Iris pigment epithelial cell (primary cell): ENCODE measurements at places on chromosomes 2 and 18.

DNA sequence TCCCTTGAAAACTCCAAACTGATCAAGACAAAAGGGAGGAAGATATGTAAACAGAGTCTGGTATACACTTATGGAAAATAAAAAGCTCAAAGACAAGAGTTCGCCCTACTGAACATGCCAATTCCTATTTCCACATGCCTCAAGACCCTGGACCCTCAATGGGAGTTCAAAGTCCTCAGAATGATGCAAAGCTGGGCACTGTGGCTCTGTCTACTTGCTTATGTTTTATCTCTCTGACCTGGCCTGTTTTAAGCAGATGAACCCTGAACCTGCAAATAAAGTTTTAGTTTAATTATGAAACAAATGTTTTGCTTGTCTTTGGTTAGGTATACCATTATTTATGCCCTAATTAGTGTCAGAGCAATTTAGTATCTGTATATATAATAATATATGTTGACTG lies 22.6 kb downstream of the NR4A2 start:
- no peak for DNase-seq

GRCh38 chr2:166157578-166157977 lies 29.8 kb upstream of the SCN1A start:
- DNase-seq = no peak

DNA sequence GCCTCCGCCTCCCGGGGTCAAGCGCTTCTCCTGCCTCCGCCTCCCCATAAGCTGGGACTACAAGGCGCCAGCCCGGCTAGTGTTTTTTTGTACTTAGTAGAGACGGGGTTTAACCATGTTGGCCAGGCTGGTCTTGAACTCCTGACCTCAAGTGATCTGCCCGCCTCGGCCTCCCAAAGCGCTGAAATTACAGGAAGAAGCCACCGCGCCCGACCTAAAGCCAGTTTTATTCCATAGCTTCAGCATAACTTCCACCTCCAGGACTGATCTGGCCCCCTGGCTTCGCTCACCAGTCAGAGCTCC lies 783 bp upstream of the TXNL4A start:
- DNase-seq = no peak

- peak; percentile 96 for DNase-seq
These were observed 22.5 kb upstream of the RAB27B start for GRCh38 chr18:54805571-54806334.

GRCh38 chr2:197145471-197146056 lies 165.0 kb downstream of the ANKRD44 start:
- no peak for DNase-seq

GRCh38 chr2:122734766-122735424 lies 979.4 kb downstream of the TSN start:
- peak; percentile 48 for DNase-seq

GRCh38 chr2:230898016-230898712 lies 26.9 kb downstream of the GPR55 start:
- no peak for DNase-seq

- no peak for DNase-seq
These were observed 127.5 kb upstream of the GAREM1 start for GRCh38 chr18:32598144-32598543.

DNA sequence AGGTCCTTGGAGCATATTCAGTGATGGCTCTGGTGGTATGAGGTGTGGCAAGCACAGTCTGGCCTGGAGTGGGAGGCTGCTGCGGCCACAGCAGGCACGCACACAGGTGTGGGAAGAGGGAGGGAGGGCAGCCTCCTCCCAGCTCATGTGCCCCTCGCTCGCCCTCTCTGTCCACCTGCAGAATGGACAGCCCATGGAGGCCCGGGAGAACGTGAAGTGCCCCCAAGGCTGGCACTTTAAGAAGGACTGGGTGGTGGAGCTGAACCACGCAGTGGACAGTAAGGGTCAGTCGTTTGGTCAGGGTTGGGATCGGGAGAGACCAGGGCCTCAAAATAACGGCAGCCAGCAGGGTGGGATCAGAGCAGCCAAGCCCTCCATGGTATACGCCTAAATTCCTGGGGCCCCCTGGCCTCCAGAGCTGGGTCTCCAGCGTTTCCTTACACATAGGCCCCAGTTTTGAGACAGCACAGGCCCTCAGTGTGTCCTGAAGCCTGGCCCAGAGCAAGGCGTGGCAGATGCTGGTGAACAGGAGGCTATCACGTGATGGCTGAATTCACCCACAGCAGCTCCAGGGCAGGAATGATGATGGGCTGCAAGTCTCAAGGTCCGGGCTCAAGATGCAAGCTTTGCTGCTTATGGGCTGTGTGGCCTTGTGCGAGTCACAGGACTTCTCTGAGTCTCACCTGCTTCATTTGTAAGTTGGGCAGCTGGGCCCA lies 47.9 kb downstream of the FER1L5 start:
- no peak for DNase-seq

GRCh38 chr2:207833251-207833751 lies 63.6 kb upstream of the FZD5 start:
- DNase-seq = peak; percentile 16

DNA sequence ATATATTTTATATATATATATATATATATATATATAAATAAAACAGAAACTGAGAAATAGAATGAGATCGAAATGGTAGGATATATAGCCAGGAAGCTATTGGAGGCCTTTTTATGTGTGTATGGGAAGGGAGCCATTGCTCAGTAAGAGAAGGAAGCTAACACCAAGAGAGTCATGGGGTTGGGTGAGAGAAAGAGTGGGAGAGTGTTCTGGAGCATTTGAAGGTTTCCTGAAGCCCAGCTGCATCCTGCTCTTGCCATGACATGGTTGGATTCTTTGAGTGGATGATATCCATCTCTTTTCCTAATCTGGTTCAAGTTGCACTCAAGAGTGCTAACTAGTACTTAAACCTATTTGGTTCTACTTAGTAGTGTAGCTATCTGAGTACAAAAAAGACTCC lies 282.3 kb downstream of the DYSF start:
- DNase-seq = no peak

DNA sequence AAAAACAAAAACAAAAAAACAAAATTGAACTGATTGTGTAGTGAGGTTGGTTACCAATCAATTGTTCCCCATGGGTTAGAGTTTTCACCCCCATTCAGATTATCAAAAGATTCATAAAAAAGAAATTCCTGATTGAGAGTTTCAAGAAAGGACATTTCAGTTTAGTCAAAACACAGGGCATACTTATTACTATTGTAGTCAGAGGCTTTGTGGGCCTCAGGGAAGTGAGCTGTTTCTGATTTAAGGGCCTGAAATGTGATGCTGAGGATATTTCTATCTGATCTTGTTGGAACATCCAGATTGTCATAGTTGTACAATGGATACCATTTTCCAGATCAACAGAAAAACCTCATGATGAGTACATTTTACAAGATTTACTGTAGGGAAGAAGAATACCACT lies 368.1 kb upstream of the NETO1 start:
- DNase-seq = no peak

DNA sequence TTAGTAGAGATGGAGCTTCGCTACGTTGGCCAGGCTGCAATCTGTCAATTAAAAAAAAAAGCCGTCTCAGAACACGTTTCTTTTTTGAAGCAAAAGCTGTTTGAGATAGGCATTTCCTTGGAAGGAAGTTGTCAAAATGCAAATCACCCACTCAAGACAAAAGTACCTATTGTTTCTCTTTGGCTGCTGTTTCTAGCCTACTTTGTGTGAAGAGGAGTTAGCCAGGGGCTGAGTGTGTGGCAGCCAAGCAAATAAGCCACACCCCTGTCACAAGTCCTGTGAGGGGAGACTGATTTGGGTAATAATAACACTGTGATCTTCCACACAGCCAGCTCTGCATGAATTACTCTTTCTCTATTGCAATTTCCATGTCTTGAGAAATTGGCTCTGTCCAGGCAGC lies 47.4 kb upstream of the CDCA7 start:
- DNase-seq = no peak

- DNase-seq = peak; percentile 87
These were observed 497.6 kb upstream of the TCF4 start for GRCh38 chr18:56085551-56085950.
